ENCODE measurements at places on chromosomes 5 and 9.

DNA sequence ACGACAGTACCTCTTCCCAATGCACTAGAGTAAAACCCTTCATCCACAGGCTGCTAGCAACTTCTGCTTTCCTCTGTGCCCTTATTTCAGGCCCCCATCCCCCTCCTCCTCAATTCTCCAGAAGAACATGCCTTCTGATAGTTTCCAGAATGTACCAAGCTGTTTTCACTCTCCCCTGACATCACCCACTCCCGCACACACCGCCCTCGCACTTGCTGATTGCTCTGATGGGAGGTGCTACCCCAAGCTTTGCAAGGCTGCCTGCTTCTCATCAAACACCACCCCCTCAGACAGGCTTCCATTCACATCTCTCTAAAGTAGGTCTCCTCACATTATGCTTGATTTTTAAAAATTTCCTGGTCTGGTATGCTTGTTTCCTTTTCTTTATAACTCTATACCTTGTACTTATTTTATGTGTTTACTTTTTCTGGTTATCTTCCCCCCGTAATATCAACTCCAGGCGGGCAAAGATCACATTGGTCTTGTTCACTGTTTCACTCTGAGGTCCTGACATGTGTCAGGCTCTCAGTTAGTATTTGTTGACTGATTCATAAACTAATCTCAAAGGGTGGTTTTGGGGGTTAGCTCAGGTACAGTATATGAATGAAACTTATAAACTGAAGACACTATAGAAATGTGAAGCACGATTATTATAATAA is 91.0 kb upstream of the C9orf72 start:
- DNase-seq, result no peak

- DNase-seq, result peak; percentile 65
Observed at GRCh38 chr9:4315582-4316215, 15.8 kb upstream of the GLIS3 start.

- no peak for DNase-seq
Observed at GRCh38 chr5:16483361-16483760, 17.8 kb upstream of the ZNF622 start.

- DNase-seq, result no peak
Observed at GRCh38 chr9:85630676-85631075, 111.1 kb downstream of the AGTPBP1 start.

DNA sequence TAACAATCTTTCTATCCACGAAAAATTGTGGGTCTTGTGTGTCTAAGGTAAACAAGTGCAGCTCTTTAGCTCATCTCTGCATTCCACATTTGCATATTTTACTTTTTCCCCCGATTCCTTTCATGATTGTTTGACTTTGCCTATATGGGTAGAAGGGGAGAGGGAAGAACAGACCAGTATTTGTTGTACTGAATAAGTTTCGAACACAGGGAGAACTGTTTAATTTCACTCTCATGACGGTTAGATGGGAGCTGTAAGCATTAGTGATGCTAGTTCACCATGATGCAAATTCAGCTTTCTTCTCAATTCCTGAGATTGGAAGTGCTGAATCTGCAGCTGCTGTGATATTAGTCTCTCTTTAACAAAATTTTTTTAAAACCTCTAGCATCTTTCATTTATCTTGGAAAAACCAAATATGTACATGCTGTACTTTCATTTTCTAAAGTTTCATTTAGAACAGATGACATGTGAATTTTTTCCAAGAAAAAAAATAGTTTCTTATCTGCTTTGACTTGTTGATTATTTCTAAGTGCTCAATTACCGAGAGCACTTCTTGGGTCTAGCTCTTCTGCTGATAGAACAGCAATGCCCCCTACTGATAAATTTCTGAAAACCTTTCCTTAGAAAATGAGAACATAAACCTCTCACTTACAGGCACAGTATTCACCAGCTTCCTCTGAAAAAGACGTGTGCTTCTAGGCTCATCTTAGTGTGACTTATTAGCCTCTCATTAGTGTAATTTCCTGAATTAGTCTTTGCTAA is 149.5 kb downstream of the BAAT start:
- no peak for DNase-seq

DNA sequence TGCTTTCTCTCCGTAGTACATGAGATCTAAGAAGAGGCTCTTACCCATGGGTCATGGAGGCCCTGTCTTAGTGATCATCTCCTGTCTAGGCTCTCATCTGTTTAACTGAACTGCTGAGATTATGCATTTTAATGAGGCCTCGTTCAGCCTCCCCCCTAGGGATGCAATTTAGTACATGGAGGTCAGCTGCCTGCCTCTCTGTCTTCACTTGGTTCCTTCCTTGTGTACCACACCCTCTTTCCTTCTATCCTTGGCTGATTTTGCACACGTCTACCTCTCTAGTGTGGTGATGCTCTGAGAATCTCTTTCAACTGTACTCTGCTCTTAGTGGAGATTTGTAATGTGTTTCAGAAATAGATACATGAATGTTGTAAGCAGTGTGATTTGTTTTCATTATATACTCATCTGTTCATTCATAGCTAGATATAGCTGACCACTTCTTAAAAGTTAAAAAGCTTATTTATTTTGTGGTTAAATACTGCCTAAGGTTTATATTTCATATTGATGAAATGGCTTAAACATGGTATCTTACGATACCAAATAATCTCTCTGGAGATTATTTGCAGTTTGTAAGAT is 3.5 kb upstream of the ACTBL2 start:
- no peak for DNase-seq

GRCh38 chr5:41270423-41271251 is 57.3 kb upstream of the C6 start:
- DNase-seq, result no peak

DNA sequence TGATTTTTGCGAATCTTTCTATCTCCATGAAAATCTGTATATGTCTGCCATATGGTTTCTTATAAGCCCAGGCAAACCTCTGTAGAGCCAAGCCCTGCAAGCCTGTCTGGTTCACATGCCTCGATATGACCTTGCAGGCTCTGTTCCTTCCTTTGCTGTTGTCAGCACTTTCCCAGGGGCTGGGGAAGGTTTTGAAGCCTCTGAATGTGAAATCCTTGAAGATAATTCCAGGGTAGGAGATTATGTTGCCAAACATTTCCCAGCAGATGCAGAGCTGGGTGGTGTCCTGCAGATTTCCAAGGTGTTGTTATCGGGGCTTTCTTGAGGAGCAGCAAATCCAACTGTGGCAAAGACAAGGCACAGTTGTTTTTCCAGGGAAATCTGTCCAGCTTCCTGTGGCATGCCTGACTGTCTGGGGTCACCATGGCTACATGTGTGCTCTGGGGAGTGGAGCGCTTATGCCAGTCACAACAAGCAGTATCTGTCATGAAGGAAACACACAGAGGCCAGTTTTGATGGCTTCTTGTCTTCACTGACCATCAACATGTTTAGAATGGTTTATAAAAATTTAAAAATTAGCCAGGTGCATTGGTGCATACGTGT is 60.7 kb upstream of the RPS23 start:
- DNase-seq, result no peak

GRCh38 chr9:95528908-95529502 is 12.2 kb upstream of the PTCH1 start:
- DNase-seq, result no peak

DNA sequence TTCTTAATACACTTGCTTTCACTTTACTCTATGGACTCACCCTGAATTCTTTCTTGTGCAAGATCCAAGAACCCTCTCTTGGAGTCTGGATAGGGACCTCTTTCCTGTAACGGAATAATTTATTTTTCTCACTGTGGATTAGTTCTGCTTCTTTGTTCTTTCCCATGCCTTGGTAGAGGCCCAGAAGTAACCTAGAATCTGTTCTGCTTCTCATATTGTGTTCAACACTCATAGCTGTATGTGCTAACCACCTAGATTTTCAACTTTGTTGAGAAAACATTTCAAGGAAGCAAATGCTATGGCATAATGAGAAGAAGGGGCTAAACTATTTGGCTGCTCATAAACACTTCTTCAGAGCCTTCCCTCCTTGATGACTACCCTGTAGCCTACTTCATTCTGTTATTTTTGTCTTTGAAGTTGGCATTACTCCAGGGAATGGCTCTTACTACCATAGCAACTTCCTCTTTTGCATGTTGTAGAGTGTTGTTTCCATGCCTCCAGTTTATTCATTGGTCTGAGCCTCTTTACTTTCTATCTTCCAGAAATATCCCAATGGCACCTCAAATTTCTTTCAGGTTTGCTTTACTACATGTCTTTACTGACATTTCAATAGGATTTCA is 74.3 kb downstream of the KIAA0825 start:
- DNase-seq, result peak; percentile 58

GRCh38 chr9:124137944-124138335 is 119.8 kb upstream of the NEK6 start:
- no peak for DNase-seq

- DNase-seq, result no peak
Observed at GRCh38 chr5:147658293-147658932, 124.1 kb downstream of the JAKMIP2 start.

DNA sequence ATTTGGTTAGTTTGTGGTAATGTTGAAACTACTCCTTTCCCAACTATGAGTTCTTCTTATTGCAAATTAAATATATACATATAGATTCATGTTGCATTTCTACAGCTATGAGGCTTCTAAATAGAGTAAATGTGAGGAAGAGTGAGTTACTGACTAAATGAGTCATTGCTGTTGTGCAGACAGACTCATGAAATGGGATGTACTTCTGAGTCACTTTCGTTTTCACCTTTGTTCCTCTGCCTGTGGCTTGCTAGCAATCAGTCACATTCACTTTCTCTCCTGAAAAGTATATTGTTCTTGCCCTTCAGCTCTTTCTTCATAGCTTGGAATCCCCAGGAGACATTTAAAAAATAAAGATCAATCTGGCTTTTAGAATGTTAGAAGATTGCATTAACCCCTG is 295.5 kb upstream of the SMC2 start:
- DNase-seq, result no peak

- DNase-seq, result no peak
Observed at GRCh38 chr5:121500310-121500709, 351.4 kb upstream of the FTMT start.

DNA sequence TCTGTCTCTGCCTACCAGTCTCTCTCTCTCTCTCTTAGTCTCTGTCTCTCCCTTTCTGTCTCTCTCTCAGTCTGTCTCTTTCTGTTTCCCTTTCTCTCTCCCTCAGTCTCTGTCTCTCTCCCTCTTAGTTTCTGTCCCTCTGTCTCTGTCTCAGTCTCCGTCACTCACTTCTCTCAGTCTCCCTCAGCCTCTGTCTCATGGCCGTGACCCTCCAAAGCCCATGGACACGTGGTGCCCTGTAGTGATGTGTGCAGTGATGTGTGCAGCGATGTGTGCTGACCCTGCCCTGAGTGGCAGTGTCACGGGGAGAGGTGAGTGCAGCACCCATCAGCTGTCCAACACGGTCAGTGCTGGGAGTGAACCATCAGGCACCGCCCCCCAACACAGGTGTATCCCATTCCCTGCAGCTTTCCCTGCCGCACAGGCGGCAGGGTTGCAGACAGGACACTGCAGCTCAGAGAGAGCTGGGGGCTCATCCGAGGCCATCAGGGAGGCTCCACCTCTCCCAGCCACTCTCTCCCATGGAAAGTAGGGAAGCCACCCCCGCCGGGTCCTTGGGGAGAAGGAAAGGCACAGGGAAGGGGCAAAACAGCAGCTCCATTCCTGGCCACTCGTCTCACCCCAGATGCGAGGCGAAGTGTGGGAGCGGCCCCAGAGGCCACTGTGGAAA is 794 bp upstream of the LRRC14B start:
- no peak for DNase-seq

- no peak for DNase-seq
Observed at GRCh38 chr5:40221796-40222195, 457.9 kb upstream of the PTGER4 start.

DNA sequence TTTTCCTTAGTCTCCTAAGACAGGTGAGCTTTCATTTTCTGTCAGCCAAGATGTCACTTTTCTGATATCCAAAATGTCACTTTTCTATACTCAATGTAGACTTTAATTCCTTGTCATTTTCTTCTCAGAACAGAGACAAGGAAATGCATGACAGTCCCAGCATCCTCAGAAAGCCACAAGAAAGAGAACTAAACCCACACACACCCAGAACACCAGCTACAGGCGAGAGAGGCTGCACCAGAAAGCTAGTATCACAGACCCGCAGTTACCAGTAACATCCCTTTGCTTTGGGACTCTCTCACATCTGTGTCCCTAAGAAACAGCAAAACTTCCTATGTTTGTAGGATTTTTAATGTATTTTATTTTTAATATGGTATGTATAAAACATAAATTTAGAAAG is 17.1 kb downstream of the TRMO start:
- peak; percentile 30 for DNase-seq

- DNase-seq, result no peak
Observed at GRCh38 chr9:130590305-130590704, 10.9 kb downstream of the FUBP3 start.

DNA sequence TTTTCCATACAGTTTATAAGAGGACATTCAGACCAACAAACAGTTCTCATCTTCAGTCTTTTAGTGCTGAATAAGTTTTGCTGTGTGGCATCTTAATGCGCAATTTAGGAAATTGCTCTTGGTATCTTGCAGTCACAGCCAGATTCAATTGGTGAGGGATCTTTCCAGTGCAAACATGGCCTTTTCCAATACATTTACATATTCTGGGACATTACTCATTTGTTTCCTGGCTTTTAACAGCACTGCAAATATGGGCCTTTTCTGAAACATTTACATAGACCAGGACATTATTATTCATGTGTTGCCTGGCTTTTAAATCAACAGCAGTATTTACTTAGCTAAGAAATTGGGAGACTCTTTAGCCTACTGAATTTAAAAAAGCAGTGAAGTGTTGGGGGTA is 22.7 kb downstream of the ANKRD33B start:
- no peak for DNase-seq

- DNase-seq, result no peak
Observed at GRCh38 chr5:107516452-107517184, 154.1 kb downstream of the EFNA5 start.

DNA sequence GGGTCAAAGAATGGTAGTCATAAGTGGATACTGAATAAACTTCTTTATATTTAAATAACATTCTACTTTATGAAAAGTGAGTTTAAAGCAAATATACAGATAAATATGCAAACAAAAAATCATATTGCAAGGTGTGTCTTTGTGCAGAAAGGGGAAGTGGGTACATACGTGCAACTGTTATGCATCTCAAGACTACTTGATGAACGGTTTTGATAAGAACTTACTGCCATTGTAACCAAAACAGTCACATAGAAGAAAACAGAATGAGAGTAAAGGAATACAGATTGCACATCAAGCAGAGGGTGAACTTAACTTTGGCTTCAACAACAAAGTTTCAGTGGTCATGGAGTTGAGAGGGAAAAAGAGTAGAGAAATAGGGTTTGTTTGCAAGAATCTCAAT is 9.9 kb downstream of the CAMK4 start:
- no peak for DNase-seq

DNA sequence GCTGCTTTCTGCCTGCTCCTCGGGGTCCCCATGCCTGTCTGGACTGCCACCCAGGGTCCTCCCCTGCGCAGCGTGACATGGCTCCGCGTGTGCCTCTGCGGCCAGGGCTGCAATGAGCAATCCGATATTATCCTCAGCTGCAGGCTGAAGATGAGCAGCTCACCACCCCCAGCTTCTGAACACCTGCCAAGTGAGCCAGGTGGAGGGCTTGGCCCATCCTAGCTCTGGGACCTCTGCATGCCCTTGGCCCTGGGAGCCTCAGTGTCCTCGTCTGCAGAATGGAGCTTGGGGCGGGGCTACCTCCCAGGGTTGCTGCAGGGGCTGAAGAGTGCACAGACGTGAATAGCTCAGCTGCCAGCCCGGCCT is 4.1 kb upstream of the MYMK start:
- DNase-seq, result no peak

GRCh38 chr5:180988016-180988415 is 630 bp upstream of the BTNL3 start:
- no peak for DNase-seq
